ENCODE measurements at places on chromosomes 12 and 14.
A peak's percentile ranks its signal among the peaks of the same experiment; 100 is the strongest.

DNA sequence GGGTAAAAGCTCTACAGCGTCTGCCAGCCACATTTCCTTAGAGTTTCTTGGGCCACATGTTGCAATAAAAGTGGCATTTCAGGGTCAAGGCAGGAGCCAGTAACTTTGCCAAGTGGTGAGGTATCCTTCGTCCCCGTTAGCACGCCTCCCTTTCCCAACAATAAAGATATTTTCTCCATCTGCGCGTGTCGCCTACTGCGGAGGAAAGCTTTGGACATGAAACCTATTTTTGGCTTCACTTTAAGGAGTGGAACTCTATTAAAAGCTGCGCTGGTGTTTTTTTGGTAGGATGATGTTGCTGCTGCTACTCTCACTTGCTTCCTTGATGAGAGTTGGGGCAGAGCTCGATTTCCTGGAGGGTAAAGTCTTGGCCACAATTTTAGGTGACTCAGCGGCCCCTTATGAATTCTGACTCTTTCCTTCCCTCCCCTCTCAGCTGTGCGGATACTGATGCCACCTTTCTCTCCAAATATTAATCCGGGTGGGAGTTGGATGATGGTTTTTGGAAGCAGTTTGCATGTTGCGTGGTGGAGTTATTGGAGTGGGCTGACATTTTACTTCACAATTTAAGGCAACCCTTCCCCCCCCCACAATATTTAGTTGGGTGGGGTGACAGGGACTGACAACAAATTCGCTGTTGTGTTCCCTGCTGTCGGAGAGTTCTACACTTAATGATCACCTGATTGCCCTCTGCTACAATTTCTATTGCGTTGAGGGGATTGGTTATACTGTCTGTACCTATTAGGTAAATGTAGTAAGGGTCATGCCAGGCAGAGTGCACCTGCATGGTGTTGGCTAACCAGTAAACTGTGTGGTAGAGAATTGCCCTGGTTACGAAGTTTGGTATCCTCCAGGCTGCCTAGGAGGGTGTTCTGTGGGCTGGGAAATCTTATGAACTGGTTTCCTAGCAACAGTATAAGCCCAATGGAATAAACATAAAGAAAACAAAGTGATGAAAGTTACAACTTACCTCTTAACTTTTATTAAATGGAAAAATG, 1.1 kb downstream of the CCDC91 start:
- peak; percentile 60 for DNase-seq

DNA sequence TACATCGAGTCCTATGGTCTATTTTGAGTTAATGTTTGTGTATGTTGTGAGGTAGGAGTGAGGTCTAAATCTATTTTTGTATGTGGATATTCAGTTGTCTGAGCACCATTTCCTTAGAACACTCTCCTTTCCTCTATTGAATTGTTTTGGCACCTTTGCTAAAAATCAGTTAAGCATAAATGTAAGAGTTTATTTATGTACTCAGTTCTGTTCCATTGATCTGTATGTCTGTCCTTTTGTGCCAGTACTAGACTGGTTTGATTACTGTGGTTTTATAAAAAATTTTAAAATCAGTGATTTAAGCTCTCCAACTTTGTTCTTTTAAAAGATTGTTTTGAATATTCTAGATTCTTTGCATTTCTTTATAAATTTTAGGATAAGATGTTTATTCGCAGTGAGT, 70.1 kb upstream of the PCNX4 start:
- no peak for DNase-seq

GRCh38 chr12:105226219-105226618, 9.8 kb downstream of the APPL2 start:
- no peak for DNase-seq

DNA sequence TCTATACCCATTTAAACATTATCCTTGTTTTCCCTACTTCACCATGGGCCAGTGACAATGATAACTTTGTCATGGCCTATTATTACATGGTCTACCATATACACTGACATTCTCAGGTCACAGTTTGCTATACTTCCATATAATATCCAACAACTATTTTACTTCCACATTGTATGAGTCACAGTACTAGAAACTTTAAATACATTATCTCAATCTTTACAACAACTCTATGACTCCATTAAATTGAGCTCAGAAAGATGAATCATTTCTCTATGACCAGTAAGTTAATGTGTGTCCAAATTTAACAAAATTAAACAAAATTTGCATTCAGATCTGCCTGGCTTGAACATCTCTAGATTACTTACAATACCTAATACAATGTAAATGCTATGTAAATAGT, 93.9 kb downstream of the PLEKHG7 start:
- no peak for DNase-seq

DNA sequence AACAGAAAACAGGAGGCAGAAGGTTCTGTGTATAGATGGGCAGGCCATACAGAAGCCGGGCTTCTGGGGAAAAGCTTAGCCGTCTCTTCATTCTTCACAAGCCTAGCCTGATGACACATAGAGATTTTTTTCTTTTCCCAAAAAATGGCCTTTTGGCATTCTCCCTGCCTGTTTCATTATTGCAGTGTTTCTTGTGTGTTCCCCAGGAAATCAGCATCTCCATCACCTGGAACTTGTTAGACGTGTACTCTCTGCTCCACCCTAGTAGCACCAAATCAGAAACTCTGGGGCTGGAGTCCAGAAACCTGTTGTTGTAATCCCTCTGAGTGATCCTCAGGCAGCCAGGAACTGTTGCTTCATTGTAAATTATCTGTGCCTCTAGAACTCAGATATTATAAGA, 388.1 kb downstream of the CCDC91 start:
- no peak for DNase-seq

DNA sequence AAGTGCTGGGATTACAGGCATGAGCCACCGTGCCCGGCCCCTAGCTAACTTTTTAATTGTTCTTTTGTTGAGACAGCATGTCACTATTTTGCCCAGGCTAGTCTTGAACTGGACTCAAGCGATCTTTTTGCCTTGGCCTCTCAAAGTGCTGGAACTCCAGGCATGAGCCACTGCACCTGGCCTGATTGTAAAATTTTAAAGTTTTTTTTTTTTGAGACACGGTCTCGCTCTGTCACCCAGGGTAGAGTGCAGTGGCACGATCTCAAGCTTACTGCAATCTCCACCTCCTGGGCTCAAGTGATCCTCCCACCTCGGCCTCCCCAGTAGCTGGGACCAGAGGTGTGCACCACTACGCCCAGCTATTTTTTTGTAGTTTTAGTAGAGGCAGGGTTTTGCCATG, 79.1 kb upstream of the SINHCAF start:
- DNase-seq, result no peak

GRCh38 chr12:16261944-16262475, 15.5 kb downstream of the SLC15A5 start:
- no peak for DNase-seq

DNA sequence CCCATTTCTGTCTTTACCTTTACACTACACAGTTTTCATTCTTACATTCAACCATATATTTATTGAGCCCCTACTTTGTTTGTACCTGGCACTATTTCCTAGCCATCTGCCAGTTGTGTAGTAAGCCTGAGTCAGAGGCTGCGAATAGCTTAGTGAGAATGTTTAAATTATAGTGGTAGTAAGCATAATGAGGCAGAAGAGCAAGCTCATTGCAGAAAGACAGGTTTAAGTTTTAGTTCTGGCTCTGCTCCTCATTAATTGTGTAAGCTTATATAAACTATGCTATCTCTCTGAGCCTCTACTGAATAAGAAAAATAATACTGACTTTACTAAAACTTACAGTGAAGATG, 123.5 kb downstream of the NAV3 start:
- DNase-seq, result no peak

GRCh38 chr14:81123811-81124210, 96.9 kb downstream of the GTF2A1 start:
- no peak for DNase-seq

- no peak for DNase-seq
Observed at GRCh38 chr12:122189626-122190475, 6.9 kb downstream of the LRRC43 start.

DNA sequence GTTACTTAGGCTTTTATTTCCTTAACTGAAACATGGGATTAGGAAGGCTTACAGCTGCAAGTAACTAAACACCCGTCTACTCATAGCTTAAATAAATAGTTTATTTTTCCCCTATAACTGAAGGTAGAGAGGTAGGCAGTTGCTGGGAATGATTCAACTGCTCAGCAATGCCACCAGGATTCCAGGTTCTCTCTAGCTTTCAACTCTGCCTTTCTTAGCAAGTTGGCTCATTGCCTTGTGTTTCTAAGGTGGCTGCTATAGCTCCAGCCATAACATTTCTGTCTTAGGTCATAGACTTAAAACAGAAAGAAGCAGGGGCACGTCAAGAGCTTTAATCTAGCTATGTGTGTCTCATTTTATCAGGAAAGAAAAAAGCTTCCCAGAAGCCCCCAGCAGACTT, 103.7 kb upstream of the MDM1 start:
- no peak for DNase-seq

- no peak for DNase-seq
Observed at GRCh38 chr12:76152181-76152807, 67.8 kb upstream of the NAP1L1 start.

DNA sequence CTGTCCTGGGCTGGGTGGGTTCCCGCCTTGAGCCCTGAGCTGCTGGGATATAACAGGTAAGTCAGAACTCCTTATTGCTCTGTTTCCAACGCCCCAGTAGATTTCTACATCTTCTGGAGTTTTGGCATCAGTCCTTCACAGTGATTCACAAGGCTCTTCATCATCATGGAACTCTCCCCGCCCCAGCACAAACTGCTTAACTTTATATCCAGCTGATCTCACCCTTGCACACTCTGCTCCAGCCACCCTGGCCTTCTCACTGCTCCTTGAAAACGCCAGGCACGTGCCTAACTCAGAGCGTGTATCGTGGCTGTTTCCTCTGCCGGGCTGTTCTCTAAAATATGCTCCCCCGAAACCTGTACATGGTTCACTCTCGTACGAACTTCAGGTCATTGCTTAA, 264.9 kb downstream of the NOVA1 start:
- DNase-seq, result no peak

DNA sequence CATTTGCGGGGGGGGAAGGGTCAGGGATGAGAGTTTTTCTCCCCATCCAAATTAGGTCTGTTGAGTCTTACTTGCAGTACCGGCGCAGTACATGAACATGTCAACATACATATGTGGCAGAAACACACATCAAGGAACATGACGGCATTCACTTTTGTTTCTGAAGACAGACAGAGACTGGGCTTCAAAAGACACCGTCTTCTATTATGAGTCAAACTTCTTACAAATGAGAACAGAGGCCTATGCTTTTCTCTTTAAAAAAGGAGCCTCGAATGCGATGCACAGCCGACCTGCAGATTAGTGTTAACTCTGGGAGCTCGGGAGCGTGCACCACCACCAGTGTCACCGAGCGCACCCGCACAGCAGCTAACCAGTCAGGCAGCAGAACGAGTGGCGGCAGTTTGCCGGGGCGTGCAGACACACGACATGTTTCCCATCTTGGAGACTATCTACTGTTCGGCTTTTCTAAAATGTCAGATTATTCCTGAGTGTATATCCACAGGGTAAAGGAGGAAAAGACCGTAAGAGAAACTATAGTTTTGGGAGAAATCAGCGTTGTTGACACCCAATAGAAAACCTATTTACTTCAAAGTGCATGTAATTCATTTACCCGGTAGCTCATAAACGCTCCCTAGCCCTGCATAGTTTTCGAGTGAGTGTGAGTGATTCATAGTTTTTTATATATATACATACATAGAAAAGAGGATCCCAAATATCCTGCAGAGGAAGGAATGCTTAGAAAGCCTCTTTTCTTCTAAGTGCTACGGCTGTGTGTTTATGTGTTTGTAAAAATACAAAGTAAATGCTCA, 33.0 kb downstream of the UBR7 start:
- DNase-seq, result no peak

GRCh38 chr12:82609234-82609914, 77.3 kb upstream of the TMTC2 start:
- no peak for DNase-seq

GRCh38 chr14:75515629-75515996, 6.7 kb upstream of the BATF start:
- DNase-seq, result no peak

DNA sequence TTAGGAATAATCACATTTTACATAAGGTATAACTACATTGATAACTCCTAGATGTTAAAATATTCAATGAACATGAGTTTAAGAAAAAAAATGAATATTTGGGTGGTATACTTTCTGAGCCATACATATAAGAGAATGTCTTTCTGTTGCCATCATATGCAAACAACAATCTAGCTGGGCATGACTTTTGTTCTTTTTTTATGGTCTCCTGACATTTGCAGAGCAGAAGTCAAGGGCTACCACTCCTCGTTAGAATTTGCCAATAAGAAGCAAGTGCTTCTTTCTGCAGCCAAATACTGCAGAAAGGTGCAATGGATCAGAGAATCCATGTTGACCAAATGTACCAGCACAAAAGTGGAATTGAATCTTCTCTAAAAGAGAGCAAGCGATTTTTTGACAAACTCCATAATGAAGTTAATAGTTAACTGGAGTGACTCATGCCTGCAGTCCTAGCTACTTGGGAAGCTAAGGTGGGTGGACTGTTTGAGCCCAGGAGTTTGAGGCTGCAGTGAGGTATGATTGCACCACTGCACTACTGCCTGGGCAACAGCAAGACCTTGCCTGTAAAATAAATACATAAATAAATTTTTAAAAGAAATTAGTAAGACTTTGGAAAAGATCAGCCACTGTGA, 25.5 kb upstream of the CCDC91 start:
- no peak for DNase-seq

- DNase-seq, result no peak
Observed at GRCh38 chr14:105173145-105173544, 4.6 kb upstream of the JAG2 start.

- DNase-seq, result no peak
Observed at GRCh38 chr12:67661311-67662021, 12.9 kb downstream of the DYRK2 start.

DNA sequence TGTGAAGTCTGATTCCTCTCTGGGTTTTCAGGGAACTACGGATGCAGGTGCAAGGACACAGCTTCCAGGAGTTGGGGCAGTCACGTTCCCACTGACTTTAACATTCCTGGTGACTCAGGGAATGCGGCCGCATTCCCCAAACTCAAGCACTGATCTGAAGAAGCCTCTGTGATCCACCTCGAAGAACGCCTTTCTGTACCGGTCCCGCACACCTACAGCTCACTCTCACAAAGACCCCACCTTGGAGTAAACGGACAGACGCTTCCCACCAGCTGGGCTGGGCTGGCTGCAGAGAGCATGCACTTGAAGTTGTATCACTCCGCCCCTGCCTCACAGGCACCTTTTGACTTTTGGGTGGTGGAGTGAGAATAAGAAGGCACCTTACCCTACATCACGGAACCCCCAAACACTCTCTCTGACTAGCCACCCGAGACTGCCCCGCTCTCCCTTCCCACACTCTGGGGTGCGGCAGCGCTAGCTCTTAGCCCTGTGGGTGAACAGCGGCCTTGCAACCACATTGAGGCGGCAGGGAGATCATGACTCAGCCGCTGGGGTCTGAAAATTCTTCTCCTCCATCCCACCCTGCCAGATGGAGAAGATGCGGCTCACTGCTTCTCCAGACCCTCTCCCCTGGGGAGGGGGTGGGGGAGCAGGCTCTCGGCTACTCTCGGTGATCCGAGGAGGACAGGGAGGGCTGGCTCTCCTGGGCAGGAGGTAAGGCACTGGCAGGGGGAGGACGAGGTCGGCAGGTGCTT, 23.7 kb upstream of the HDAC7 start:
- DNase-seq, result no peak

GRCh38 chr12:115222220-115222619, 538.2 kb upstream of the TBX3 start:
- DNase-seq, result no peak

All from CD4-positive, CD25-positive, alpha-beta regulatory T cell (primary cell).